AG20443 (cell line): ENCODE measurements at places on chromosomes 1 and 21.

- no peak for DNase-seq
These were observed 1.1 kb downstream of the AKR1A1 start for GRCh38 chr1:45551684-45552083.

DNA sequence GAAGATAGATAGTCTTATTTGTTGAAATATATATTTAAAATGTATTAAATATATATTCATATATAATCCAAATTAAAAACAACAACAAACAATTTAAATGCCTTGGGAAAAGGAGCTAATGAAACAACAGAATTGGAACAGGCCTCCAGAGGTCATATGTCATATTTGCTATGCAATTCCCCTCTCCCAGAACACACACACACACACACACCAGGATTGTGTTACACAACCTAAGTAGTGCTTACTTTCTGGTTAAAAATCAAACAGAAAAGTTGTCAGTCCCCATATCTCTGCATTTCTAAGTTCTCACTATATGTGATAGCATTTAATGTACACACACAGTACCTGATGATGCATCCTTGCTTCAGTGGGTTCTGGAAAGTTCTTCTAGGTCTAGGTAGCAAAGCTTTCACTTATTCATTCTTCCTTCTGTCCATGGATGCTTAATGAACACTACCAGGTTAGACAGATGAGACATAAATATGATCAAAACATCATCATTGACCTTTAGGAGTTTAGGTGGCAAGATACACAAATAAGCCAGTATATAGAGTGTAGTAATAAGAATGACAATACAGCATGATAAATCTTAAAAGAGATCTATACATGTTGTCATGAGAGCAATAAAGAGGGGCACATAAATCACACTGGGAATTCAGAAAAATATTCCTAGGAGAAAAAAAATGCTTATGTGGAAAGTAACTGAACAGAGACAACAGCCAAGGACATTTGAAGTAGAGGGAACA is 662.8 kb downstream of the PTPRC start:
- no peak for DNase-seq

- peak; percentile 56 for DNase-seq
These were observed 550.2 kb downstream of the USP25 start for GRCh38 chr21:16279731-16280581.

- DNase-seq: no peak
These were observed 295.6 kb upstream of the RRP15 start for GRCh38 chr1:217989510-217989909.

GRCh38 chr1:37479255-37480124 is 5.1 kb downstream of the ZC3H12A start:
- DNase-seq: peak; percentile 94

DNA sequence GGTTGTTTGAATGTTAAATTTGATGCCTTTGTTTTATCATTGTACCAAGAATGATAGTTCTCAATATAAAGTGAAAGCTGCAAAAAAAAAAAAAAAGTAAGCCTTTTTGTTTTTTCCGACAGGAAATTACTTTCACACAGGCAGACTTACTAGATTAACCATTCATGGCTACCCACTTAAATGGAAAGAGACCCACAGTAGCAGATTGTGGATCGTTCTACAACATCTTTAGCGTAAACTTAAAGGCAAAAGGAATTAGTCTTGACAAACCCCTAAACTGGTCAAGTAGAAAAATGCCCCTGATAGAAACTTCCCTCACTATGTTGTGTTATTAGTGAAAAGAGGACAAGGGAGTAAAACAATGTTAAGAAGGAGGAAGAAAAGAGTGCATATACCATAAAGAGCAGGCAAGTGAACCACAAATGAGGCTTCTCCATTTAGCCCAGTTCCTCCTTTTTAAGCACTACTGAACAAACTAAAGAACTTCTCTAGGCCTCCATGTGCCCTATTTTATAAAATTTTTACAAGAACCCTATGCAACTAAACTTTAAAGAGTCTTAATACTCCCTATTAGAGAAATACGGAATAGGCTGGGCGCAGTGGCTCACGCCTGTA is 1560.3 kb downstream of the MRPL39 start:
- DNase-seq: no peak

GRCh38 chr1:2416403-2416802 is 4.0 kb upstream of the PEX10 start:
- DNase-seq: no peak

DNA sequence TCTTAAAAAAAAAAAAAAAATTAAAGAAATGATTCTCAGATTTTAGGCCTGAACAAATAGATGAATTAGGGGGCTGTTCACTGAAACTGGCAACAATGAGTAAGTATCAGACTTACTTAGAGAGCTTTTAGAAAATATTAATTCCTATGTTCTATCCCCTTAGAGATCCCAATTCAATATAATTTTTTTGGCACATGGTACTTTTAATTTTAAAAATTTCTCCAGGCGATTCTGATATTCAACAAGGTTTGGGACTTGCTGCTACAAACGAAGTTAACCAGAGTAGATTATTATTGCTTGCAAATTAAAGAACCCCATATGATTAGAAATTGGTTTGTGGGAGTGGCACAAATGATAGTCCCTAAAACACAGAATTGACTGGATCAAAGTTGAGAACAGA is 11.4 kb downstream of the SCMH1 start:
- no peak for DNase-seq
